ENCODE measurements at places on chromosomes 3 and 15. TPM values are rescaled to one million over a fixed set of nuclear protein-coding genes. Genes with fewer than 3 reads are reported as not detected.
A peak's percentile ranks its signal among the peaks of the same experiment; 100 is the strongest.

- peak; percentile 96 for DNase-seq
Measured at GRCh38 chr3:189393598-189393997, 221.8 kb downstream of the TPRG1 start.

GRCh38 chr3:137694836-137695235, 69.3 kb upstream of the SOX14 start:
- DNase-seq = no peak

DNA sequence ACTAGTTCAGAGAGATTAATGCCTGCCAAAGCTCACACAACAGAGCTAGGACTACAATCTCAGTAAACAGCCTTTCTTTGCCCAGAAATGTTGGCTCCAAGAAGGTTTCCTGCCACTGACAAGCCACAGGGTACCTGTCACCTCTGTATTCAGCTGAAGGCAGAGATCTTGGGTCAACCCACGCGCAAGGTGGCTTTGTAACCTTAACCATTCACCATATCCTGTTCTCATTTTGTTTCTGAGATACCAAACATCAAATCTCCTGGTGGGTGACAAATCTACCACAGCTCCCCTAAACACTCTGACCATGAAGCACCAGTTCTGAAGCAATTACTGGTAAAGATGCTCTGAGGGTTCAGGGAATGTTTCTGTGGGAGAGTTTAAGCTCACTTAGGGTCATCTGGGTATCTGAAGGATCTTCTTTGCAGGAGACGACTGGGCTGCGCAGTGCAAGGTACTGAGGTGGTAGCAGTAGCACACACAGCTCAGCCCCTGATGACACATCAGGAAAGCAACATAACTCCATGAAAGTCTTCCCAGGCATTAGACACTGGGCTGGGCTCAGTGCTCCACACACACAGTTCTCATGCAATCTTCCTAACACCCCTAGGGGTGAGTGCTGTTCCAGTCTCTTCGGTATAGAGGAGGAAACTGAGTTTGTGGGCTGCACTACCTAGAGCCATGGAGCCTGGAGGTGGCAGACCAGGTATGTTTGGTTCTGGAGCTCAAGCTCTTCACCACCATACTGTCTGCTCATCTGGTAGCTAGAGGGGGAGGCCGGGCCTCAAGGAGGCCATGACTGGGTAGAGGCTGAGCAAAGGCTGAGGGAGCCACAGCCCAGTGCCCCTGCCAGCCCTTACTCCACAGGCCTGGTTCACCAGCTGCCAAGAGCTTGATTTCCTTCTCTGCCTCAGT, 7.7 kb downstream of the CXCR6 start:
- no peak for DNase-seq

- no peak for DNase-seq
Measured at GRCh38 chr15:88234711-88235110, 21.8 kb downstream of the NTRK3 start.

- no peak for DNase-seq
Measured at GRCh38 chr3:58591517-58592510, 14.6 kb upstream of the FAM107A start.

GRCh38 chr3:179961703-179962078, 75.0 kb downstream of the PEX5L start:
- DNase-seq = no peak

Gene LRRC31
- total RNA-seq = not detected

DNA sequence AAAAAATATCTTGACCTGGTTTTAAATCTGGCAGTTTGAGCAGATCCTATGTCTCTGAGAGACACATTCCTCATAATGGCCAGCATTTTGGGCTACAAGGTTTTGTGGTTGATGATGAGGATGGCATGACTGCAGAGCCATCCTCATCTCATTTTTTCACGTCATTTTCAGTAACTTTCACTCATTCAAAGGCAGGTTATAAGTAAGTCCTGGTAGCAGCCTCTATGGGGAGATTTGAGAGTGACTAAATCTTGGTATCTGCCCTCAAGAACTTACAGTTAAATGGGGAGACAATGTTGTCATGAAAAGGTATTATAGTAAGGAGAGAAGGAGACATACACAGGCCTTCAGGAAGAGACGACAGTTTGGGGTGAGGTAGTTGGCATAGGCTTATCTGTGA, 14.5 kb downstream of the TIGIT start:
- DNase-seq = no peak

GRCh38 chr3:15645740-15646501, 44.4 kb downstream of the BTD start:
- DNase-seq = peak; percentile 90

DNA sequence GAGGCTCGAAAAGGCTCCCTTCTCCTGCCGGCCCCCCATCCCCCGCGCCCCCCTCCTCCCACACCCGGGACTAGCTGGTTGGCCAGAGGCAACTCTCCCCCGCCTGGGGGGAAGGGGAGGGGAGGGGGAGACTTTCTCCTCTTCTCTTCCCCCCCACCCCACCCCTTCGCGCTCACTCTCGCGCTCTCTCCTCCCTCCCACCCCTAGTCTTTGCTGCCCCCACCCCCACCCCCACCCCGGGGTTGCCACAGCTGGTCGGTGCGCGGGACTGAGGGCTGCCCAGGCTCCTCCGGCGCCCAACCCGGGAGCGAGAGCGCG, 710 bp downstream of the MECOM start:
- no peak for DNase-seq

Gene PRR20G
- total RNA-seq = not detected
